Natural killer cell treated with Interleukin-12 subunit alpha and Interleukin-12 subunit beta and Interleukin-15 and Interleukin-18, amount 100 ng/mL, for 72 hours (primary cell): ENCODE measurements at places on chromosomes 6 and 20. TPM values are rescaled to one million over a fixed set of nuclear protein-coding genes. Genes with fewer than 3 reads are reported as not detected.

C20orf144 gene
- total RNA-seq: 0.12 TPM

DCDC2 gene
- not detected for total RNA-seq

DNA sequence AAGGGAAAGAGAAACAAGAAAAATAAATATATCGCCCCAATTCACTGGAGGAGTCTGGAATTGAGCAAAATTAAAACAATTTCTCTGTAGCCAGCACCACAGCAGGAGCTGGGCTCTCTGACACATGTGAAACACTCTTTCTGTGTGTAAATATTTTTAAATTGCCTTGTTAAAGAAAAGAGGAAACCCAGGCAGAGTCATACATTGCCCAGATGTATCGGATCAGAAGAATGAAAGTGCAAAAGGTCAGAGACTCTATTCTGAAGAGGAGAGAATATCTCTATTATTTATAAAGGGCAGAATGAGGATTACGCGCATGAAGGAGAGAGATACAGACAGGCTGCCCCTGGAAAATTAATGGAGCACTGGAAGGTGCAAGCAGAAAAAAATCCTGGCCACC, 127.0 kb upstream of the MAN1A1 start:
- H3K27ac ChIP-seq: no peak overlapping the region
- no peaks in the 10 kb centered on the region for H3K27me3 ChIP-seq
- DNase-seq: no peak
- no peaks in the 10 kb centered on the region for H3K36me3 ChIP-seq
- no peak overlapping the region for H3K4me3 ChIP-seq

DNA sequence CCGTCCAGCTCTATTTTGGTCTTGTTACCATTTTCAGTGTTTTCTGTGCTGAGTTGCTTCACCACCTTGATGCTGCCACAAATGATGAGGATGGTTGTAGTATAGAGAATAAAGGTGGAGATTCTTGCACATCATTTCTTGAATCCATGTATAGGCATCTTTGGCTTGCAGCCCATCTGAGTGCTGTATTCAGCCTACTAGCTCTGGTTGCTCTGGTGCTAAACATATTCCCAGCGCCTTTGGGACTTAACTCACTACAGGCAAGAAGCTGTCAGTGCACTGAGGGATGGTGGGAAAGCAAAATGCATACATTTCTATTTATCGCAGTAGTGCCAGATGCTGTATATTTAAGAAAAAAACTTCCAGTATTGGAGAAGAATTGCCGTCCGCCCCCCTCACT, 86.0 kb downstream of the CARMIL1 start:
- no peaks in the 10 kb centered on the region for H3K36me3 ChIP-seq
- peaks cover 15% of the 10 kb centered on the region for H3K4me1 ChIP-seq
- no peak overlapping the region for H3K4me3 ChIP-seq
- no peaks in the 10 kb centered on the region for H3K27me3 ChIP-seq
- DNase-seq: no peak

- peak overlapping the region; percentile 68 for H3K27ac ChIP-seq
- no peaks in the 10 kb centered on the region for H3K27me3 ChIP-seq
- no peak for DNase-seq
- peaks cover 40% of the 10 kb centered on the region for H3K4me1 ChIP-seq
Observed at GRCh38 chr6:144477856-144478255, 192.7 kb downstream of the UTRN start.

DNA sequence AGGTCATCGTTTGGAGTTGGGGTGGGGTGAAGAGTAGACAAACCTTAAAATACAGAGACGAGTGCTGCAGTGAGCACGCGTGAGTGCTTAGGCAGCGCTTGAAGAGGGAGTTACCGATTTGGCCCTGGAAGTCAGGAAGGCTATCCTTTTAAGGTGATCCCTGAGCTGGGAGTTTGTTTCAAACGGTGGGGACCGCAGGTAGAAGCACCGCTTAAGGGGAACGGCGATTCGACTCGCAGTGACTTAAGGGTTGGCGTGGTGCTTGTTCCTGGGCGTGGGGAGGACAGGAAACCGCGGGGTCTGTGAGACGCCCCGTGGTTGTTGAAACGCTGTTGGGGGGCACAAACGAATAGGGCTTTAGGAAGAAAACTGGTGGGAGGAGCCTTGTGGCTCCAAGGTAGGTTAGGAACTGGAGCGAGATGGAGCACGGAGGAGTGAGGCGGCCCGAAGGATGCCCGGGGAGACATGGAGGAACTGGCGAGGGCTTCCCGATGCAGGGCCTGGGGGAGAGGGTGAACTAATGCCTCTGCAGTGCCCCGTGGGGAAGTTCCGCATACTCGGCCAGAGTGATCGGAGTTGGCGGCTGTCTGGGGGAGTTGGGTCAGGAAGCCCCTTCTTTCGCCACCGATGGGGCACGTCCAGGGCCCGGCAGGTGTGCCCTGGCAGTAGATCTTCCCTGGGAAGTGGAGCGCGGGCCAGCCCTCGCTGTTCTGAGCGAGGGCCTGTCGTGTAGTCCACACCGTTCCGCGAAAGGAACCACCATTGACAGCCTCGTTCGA, 1.3 kb upstream of the CDYL start:
- peaks cover 6% of the 10 kb centered on the region for H3K27me3 ChIP-seq
- peaks cover 18% of the 10 kb centered on the region for H3K36me3 ChIP-seq
- peak overlapping the region; percentile 97 for H3K4me3 ChIP-seq
- DNase-seq: no peak
- H3K4me1 ChIP-seq: peaks cover 32% of the 10 kb centered on the region
